Ovary (tissue), 10 donors: ENCODE measurements at places on chromosomes 6 and 20.

DNA sequence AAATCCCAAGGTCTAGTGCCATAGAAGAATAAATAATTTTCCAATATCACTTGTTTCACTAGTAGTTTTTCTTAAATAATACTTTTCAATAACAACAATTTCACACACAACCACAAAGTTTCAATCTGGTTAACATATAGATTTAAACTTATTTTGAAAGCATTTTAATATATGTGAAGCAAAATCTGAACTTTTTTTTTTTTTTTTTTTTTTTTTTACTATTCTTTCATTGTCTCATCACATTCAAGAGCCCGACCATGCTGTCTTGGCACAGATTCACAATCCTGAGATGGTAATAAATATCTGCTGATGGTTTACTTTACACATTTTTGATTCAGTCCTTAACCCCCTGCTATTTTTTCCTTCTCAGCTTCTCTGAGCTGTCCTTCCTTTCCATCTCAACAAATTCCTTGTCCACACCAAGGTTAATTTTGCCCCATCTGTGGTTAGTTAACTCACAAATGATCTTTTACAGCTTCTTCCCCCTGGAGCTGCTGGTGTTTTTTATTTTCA, 262.8 kb downstream of the TMEM242 start:
- no peak for DNase-seq

DNA sequence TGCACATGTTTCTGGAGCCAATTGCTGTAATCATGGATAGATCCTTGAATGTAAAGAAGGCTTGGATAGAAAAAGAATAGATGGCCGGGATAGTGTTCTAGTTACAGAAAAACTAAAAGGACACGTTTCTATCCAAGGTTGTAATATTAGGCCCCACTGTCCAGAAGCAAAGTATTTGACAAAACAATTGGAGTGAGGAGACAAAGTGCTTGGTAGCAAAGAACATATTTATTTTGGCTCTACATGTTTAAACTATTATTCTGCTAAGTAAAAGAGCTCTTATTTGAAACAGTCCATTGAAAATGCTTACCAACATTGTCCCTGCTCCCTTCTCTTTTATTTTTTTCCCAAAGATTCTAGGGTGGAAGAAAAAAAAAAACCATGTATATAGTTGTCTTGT, 94.4 kb downstream of the MYO6 start:
- DNase-seq, result no peak

GRCh38 chr20:36808317-36809257, 35.0 kb upstream of the DSN1 start:
- no peak for DNase-seq

DNA sequence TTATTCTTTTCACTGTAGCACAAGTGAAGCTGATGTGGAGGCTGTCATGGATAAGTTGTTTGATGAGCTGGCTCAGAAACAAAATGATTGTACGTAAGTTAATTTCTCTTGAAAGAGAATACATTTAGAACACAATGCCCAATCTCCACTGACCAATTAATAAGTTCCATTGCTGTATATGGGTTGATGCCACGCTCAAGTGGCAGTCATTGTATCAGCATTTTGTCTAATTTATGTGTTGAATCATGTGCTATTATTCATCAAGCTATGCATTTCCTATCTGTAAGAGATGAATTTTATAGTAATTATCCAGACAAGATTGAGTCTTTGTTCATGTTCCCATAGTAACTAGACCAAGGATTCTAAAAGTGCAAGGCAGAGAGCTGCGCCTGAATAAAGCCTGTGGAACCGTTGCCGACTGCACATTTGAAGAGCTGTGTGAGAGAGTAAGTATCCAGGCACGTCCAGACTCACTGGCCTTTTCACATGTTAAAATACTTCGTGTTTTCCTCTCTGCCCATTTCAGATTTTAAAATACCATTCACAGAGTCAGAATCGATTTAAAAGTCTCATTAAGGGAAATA, 83.8 kb upstream of the FOXO3 start:
- DNase-seq, result no peak

GRCh38 chr6:41673704-41674000, 35.4 kb downstream of the MDFI start:
- peak; percentile 22 for DNase-seq

GRCh38 chr20:32909896-32910571, 51.3 kb downstream of the EFCAB8 start:
- no peak for DNase-seq

DNA sequence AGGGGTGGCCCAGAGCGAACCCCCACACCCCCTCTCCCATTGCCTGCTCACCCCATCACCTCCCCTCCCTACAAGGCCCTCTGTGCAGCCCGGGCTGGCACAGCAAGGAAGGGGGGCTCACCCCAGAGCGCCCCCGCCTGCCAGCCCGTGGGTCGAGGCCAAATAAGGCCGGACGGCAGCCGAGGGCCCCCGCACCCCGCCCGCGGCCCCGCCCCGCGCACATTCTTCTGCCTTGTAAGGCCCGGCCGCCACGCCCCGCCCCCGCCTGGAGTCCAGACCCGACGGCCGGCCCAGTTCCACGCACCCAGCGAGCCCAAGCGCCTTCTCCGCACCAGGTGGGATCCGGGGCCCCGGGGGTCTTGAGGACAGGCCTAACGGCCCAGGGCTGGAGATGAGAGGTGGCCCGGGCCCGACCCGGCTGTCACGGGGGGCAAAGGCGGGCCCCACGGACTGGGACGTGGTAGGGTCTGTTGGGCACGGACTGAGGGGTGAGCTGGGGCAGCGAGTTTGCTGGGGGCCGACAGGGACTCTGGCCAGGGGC, at the start of gene MYL9:
TSS of gene MYL9 (plus strand) at position 293 of the 541 bp plus-strand sequence. CDS start 3,366 bp downstream, outside the sequence.
- DNase-seq, result peak; percentile 94

- no peak for DNase-seq
Measured at GRCh38 chr20:53847139-53847836, 223.1 kb downstream of the BCAS1 start.

DNA sequence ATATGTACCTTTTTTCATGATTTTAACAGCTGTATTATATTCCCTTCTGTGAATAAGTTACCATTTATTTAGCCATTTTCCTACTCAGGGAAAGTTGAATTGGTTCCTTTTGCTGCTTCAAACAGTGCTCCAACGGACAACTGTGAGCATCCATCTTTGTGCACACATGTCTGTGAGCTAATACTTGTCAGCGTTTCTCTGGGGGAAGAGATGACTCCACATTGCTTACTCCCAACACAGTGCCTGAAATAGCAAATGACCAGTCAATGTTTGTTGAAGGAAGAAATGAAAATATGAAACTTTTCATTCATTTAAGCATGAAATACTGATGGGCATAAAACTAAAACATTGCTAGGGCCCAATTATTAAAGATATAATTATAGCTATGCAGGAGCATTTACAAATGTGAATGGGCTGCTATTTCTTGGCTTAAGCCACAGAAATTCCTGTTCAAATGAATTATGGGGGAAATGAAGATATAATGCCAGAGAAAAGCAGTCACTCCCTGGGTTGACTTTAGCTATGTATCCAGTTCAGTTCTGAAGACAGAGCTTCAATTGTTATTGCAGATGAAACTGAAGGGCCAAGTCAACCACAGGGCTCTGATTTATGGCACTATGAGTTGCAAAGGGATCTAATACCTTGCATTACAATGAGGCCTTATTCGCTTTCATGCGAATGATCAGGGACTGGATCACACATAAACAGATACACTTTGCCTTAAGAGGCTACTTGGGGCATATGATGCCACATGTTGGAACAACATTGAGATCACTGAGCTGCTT, 47.4 kb upstream of the FOXC1 start:
- DNase-seq, result no peak

DNA sequence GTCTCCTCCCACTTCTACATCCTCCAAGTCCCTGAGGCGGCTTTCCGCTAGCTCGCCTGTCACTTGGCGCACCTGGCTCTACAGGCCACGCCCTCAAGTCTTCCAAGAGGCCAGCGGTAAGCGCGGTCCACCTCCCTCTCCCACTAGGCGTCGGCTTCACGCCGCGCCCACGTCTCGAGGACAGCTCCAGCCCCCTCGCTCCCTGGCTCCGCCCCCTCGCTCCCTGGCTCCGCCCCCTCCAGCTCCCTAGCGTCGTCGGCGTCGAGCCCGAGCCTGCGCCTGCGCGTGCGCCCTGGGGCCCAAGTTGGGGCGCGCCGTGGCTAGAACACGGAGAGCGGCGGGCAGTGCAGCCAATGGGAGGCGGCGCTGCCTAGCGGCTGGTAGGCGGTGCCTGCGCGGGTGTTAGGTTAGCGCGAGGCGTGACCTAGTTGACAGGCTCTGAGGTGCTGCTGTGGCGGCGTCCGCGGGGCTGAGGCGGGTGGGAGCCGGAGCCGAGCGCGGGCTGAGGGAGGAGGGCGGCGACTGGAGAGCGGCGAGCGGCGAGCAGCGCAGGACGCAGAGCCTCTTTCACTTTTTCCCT, at the start of gene MACROD2:
TSS of gene MACROD2 (plus strand) at position 431 of the 580 bp plus-strand sequence.
- peak; percentile 98 for DNase-seq

DNA sequence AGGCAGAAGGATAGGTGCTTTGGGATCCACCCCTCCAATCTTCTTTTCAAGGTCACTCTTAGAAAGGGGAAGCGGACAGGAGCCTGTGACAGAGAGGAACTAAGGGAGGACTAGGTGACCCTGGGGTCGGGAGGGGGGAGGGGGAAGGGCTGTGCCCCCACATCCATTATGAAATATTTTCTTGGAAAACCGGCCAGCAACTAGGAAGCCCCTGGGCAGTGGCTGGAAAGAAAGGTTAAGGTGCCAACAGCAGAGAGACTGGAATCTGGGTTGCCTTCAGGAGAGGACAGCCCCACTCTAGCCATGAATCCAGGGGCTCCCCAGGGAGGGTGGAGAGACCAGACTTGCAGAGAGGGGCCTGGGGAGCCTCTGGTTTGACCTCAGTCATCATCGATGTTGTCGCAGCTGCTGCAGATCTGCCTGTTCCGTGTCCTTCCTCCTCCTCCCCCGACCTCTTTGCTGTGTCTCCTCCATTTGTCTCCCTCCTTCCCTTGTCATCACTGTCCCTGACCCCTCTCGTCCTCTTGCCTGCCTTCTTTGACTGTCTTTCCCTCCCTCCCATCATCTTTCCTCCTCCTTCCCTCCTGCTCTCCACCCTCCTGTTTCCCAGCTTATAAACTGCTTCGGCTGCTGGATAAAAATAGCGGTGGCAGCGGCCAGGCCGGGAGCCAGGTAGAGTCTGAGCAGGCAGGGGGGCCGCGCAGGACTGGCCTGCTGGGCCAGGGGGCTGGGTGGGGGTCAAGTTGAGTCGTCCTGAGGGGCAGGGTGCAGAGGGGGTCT, 3.2 kb downstream of the SLC29A1 start:
- DNase-seq, result no peak

DNA sequence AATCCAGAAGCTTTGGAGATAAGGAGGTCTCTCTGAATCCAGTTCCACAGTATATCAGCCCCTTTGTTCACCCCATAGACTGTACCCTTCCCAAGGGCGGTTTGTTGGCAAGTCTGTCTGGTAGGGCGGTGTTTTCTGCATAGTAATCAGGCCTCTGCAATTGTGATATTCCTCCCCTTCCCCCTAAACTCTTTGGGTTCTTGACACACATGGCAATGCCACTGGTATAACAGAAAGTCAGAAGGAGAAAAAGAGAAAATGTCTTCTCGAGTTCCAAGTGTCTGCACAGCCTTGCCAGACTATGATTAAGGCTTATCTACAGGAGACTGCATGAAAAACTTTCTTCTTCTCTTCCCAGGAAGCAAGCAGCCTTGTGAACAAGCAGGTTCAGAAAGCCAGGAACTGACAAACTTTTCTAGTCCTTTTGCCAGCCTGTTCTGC, 45.6 kb downstream of the FOXO3 start:
- DNase-seq, result no peak

GRCh38 chr6:72245565-72245964, 359.2 kb downstream of the RIMS1 start:
- no peak for DNase-seq

- DNase-seq, result no peak
Measured at GRCh38 chr6:112325444-112325843, 21.7 kb upstream of the RFPL4B start.

GRCh38 chr6:11185204-11185842, 47.1 kb downstream of the NEDD9 start:
- DNase-seq, result no peak

- DNase-seq, result no peak
Measured at GRCh38 chr6:25788305-25788922, 33.9 kb downstream of the SLC17A4 start.

- no peak for DNase-seq
Measured at GRCh38 chr6:72321788-72322187, 300.1 kb upstream of the KCNQ5 start.

- DNase-seq, result no peak
Measured at GRCh38 chr6:30500421-30501355, 11.4 kb downstream of the HLA-E start.

- DNase-seq, result no peak
Measured at GRCh38 chr6:169366258-169366901, 112.7 kb upstream of the THBS2 start.

GRCh38 chr6:35392111-35392702, 49.8 kb downstream of the PPARD start:
- peak; percentile 61 for DNase-seq

DNA sequence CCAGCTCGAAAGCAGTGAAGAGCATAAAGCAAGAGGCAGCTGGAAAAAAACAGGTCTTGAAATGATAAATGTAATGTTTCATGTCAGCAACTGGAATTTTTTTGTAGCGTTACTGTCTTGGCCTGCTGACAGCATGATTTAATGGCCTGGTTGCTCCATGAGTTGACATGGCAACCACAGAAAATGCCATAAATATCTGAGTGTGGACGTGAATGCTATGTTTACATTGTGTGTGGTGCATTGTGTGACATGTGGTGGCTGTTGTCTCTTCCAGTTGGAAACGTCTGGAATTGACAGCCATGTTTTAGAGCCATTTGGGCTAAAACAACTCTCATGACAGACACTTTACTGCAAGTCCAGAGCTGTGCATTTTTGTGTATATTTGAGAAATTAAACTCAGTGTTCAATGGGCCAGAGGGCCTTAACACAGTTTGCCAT, 170.0 kb downstream of the FOXA2 start:
- no peak for DNase-seq

GRCh38 chr6:77620278-77620882, 32.5 kb upstream of the MEI4 start:
- DNase-seq, result no peak

DNA sequence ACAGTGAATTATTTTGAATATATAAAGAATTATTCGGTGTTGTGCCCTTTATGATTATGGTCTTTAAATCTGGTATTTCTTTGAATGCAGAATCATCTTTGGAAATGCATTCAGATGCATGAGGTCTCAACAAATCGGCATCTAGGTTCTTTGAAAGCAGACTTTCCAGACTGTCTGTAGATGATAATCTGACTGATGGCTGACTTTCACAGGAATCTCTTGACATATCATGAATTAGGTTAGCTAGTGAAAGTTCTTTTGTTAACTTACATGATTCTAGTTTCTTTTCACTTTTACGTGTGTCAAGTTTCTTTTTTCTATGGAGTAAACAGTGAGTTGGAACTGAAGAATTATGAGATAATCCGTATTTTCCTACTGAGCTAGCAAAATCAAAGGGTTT, 17.1 kb downstream of the HBS1L start:
- DNase-seq, result no peak
